Stimulated activated naive CD8-positive, alpha-beta T cell treated with anti-CD3 and anti-CD28 coated beads, Interleukin-15, amount 100 ng/mL, for 72 hours (primary cell): ENCODE measurements at places on chromosomes 12 and 14.

GRCh38 chr14:77240336-77240915 lies 30.6 kb downstream of the NGB start:
- no peak for DNase-seq

- no peak for DNase-seq
Measured at GRCh38 chr14:97315790-97316189, 518.6 kb downstream of the VRK1 start.

DNA sequence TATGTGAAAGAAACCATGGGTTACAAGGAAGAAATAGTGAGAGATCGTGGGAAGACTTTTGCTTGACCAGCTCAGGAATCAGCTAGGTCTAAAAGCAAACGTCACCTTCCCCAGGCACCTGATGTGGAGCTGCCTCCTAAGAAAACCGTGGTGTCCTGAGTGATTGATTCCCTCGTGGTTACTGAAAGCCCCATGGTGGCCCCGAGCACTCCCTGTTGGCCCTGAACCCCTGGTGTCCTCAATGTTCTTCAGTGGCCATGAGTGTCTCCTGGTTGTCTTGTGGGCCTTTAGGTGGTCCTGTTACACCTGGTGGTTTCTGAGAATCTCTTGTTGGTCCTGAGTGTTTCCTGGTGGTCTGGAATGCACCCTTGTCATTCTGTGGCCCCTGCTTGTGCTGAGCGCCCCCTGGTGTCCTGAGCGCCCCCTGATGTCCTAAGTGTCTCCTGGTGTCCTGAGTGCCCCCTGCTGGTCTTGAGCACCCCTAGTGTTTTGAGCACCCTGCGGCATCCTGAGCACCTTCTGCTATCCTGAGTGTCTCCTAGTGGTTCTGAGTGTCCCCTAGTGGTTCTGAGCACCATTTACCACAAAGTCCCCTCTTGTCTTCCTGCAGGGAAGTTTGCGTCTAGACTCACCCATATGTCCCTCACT lies 518.7 kb downstream of the TMEM121 start:
- peak; percentile 81 for DNase-seq

GRCh38 chr12:61871485-61871810 lies 388.8 kb upstream of the USP15 start:
- DNase-seq, result no peak

DNA sequence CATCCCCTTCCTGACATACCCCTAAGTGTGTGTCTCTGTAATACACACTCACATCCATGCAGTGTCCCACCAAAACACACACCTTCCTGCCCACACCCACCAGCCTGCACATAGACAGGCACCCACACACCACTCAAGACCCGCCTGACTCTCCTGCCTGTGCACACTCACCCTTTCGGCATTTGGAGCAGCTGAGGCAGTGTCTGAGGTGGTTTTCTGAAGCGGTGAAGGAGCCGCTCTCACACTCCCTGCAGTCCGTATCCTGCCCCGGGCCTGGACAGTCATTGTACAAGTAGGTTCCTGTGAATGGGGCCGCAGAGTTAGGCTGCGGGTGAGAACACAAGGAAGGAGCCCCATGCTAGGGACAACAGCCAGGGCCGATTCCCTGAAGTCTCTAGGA lies 8.3 kb downstream of the TNFRSF1A start:
- DNase-seq, result peak; percentile 55

DNA sequence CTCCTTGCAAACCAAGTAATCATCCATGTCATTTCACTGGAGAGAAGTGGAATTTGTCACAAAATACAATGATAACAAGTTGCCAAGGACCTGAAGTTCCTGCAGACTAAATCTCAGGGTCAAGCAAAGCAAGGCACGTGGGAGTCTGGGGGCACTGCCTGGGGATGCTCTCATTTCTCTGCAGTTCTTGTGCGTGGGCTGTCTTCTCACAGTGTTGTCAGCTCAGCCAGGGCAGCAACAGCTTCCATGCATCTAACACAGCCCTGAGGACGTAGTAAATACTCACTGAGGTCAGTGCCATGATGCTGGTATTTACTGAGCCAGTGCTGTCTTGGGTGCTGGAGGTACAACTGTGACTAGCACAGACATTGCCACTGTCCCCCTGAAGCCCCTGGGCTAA lies 62.9 kb upstream of the CMKLR1 start:
- DNase-seq, result no peak

GRCh38 chr12:121142171-121142950 lies 9.7 kb downstream of the P2RX7 start:
- no peak for DNase-seq

- DNase-seq, result no peak
Measured at GRCh38 chr14:20714593-20715250, 26.2 kb downstream of the ANG start.

DNA sequence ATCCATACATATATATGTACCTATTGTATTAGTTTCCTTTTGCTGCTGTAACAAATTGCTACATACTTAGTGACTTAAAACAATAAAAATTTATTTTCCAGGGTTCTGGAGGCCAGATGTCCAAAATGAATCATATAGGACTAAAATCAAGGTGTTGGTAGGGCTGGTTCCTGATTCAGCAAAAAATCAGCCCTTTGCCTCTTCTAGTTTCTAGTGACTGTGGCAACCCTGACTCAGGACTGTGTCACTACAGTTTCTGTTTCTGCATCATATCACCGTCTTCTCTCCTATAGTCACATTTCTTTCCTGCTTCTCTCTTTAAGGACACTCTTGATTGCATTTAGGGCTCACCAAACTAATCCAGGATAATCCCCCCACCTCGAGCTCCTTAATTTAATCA lies 386.3 kb upstream of the TBX3 start:
- no peak for DNase-seq

DNA sequence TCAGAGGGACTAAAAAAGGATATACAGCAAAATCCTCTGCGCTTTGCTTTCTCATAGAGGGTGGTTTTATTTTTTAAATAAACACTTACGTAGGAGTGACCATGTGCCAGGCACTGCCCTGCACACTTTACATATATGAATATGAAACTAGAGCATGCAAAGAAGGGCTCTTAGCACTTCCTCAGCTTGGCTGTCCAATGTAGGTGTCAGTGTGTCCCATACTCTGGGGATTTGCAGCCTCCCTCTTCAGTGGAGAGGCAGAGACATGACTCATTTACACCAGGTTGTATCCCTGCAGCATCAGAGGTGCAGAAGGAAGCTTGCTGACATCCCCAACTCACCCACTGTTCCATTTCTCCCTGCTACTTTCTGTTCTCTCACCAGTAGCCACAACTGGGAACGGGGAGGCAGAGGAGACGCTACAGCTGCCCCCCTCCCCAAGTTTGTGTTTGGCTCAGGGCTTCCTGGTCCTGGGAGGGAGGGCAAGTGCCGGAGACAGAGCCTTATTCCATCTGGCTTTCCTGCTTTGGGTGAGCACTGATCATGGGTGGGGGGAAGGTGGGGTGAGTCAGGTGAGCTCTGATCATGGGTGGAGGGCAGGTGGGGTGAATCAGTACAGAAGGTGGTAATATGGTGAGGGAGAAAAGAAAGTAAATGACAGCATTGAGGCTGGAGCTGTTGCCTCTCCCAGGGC lies 4.9 kb upstream of the KRT5 start:
- DNase-seq, result no peak

GRCh38 chr12:12278899-12279298 lies 12.1 kb upstream of the LRP6 start:
- no peak for DNase-seq

GRCh38 chr12:11565752-11566151 lies 83.7 kb upstream of the ETV6 start:
- no peak for DNase-seq

- DNase-seq, result no peak
Measured at GRCh38 chr14:84202486-84202885, 1327.5 kb upstream of the FLRT2 start.

DNA sequence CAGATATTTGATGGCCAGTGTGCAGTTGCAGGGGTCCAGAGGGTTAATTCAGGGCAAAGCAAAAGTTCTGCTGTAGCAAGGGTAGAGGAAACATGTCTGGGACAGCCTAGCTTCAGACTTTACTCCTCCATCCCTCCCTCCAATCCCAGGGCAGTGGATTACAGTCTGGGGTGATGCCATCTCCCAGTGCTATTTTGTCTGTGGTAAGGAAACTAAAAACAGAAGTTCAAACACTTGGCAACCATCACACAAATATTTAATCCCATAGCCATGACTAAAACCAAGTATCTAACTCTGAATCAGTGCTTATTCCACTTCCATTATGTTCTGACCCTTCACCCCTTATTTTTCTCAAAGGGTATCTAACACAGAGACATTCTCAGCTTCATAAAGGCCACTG lies 61.8 kb downstream of the PIK3C2G start:
- DNase-seq, result no peak

DNA sequence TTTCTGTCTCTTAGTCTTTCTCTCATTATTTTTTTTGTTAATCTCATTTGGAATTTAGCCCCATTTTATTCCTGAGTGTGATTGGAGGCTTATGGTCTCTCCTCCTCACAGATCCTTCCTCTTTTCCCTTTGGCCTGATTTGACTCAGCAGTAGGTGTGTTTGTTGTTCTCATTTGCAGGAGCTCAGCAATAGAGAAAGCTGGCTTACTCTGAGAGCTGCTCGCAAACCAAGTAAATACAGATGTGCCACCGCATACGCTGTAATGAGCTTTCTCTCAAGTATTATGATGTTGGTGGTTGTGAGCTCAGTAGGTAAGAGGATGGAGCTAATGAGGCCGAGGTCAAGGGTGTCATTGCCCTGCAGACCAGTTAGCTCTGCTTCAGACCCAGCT lies 206.5 kb downstream of the ETV6 start:
- no peak for DNase-seq

- DNase-seq, result no peak
Measured at GRCh38 chr14:89351516-89352404, 65.3 kb downstream of the FOXN3 start.
